ENCODE measurements at places on chromosomes 7 and 10. TPM values are rescaled to one million over a fixed set of nuclear protein-coding genes. Genes with fewer than 3 reads are reported as not detected.

KEL gene
- total RNA-seq = not detected

DNA sequence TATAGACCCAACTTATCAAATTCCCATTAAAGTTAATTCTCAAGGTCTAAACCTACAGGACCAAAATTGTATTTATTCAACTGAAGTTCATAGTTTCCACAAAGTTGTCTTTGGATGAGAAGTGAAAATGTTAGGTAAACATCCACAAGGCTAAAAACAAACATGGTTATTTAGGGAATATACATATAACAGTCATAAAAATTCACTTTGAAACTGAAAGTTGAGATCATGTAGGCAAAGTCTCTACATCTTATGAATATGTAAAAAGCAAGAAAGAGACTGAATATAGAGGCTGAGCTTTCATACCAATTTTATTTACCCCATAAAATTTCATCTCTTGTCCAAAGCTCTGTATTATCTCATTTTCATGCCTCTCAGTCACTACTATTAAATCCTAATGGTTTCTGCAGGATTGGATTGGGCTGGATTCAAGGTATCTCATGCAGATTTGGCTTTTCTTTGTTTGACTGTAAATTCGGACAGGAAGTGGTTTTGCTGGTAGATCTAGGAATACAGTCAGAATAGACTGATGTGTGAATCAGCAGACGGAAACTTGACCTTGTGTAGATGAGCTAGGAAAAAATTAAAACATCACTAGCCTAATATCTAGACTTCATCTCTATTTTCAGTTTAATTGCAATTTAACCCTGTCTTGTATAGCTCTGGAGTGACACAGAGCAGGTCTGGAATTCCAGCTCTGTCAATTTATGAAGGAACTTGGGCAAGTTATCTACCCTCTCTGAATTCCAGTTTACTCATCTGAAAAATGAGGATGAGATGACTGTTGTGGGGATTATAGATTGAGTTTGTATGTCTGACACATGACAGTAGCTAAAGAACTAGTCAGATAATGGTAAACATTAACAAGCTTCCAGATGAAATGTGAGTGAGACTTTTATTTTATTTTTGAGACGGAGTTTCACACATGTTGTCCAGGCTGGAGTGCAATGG lies 27.3 kb upstream of the SKAP2 start:
- DNase-seq = peak; percentile 56

GRCh38 chr10:35928748-35929147 lies 286.7 kb upstream of the FZD8 start:
- no peak for DNase-seq

DNA sequence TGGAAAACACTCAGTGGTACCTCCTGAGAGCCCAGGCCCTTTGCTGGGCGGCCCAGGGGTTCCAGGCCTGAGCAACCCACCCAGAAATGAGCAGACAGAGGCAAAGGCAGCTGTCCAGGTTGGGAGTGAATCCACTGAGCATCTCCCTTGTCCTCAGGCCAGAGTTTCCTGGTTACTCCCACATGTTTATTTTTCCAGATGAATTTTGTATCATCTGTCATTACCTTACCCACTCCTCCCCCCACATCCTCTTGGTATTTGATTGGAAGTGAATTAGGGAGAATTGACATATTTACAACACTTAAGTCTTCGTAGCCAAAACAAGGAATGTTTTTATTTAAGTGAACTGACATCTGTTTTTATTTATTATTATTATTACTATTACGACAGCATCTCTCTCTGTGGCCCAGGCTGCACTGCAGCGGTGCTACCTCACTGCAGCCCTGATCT lies 13.2 kb upstream of the LMBR1 start:
- peak; percentile 21 for DNase-seq

DNA sequence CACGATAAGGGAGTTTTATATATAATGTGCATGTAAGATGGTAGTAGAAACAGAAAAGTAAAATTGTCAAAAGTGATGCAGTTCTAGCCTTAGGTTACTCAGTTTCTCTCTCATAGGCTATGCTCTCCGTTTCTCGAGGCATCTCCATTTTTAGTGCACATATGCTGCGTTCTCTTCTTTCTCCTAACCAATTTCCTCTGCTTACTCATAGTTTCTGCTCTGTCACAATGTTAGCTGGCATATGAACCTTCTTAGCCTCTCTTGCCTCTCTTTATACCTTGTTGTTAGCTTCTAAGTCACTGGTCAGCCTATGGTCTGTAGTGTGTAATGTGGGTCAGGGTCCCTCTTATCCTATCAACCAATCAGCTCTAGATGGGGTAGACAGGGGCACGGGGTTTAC lies 280.6 kb upstream of the ETV1 start:
- DNase-seq = peak; percentile 12

GRCh38 chr7:30757342-30757692 lies 5.4 kb downstream of the INMT start:
- no peak for DNase-seq

Data from GM23248 (cell line).